ENCODE measurements at places on chromosomes 6 and 20.

DNA sequence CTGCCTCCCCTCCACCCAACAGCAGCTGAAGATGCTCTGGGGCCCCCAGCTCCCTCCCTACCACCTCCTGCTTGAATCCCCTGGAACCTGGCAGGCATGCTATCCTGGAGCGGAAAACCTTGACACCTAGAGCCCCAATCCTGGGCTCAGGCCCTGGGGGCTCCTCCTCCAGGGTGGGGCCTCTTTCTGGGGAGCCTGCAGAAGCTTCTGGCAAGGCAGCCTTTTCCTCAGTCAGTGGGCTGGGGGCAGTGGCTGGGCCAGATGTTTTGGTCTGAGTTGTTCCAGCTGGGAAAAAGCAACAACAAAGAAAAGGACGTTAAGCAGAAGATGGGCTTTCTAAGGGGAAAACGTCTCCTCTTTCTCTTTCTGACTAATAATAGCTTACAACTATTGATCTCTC, 21.1 kb downstream of the KIAA1755 start:
- no peak for DNase-seq

DNA sequence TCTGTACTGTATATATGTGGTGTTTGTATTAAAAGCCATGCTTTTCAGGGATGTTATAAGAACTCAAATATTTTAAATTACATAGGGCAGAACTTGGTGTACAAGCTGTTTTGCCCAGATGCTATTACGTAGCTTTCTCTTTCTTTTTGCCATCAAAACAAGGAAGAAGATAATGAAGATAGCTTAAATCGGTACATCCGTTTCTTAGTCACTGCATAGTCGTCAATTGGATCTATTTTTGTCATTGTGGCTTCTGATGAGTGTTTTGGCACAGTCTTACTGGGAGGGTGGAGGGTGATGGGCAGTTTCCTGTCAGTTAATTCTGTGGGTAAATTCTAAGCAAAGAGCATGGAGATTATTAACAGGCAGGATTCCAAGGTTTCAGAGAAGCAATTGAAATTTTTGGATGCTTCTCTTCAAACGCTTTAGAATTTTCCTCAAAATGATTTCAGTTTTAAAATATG, 649.1 kb upstream of the GJE1 start:
- peak; percentile 50 for DNase-seq

DNA sequence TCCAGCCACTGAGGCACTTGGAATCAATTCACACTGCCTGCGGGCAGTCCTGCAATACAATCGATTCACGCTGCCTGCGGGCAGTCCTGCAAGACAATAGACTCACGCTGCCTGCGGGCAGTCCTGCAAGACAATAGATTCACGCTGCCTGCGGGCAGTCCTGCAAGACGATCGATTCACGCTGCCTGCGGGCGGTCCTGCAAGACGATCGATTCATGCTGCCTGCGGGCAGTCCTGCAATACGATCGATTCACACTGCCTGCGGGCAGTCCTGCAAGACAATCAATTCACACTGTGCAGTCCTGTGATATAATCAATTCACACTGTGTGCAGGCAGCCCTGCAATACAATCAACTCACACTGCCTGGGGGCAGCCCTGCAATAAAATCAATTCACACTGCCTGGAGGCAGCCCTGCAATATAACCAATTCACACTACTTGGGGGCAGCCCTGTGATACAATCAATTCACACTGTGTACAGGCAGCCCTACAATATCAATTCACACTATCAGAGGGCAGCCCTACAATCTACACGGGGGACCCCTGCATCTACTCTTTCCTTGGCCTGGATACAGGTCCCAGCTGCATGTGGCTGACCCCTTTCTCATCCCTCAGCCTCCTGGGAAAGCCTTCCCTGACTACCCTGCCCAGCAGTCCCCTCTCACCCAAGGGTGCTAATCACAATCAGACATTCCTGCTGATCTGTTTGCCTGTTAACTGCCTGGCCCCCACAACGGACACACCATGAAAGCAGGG, 10.4 kb downstream of the TAF4 start:
- no peak for DNase-seq

DNA sequence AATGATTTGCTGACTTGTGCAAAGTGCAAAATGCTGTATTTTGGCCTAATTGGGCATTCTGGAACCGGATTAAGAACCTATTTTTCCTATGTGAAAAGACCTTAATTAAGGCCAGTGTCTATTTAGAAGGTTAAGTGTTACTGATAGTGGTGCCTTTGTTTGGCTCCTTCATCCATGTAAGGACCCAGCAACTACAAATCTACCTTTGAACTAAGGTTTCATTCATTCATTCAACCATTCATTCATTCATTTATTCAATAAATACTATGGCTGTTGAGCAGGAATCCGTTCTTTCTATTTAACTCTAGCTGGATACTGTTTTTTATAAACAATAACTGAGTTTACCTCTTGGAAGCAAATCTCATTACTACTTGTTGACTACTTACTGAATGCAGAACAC, 33.6 kb downstream of the MAPK14 start:
- no peak for DNase-seq

- no peak for DNase-seq
Measured at GRCh38 chr20:48171626-48172356, 386.5 kb upstream of the SULF2 start.

DNA sequence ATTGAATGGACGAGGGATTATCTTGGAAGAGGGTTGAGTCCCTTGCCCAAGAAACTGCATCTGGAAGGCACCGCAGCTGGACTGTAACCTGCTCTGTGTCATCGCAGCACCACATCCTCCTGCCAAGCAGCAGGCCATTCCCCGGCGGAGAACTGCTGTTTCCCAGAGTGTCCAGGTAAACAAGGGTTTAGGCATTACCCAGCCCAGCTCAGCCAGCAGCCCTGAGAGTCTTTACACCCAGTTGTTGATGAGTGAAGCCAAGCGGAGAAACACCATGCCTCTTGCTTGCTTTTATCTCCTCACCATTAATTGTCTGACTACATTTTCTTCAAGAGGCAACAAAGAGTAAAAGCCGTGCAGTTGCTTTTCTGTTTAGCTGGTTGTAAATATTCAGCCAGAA, 104.1 kb downstream of the CDH4 start:
- no peak for DNase-seq

DNA sequence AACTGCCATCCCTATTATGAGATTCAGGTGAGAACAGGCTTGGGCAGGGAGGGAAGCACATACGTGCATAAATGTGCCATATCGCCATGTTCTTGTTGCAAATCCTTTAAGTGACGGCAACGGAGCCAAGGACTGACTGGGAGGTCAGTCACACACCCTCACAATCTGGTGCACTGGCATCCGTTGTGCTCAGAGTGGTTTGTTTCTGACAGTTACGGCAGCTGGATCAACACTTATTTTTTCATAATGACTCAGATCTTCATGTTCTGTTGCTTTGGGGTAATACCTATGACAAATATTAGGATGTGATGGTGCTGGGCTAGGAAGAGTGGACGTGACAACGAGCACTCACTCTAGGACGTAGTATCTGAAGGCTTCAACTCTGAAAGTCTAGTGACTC, 56.2 kb upstream of the PREP start:
- no peak for DNase-seq

DNA sequence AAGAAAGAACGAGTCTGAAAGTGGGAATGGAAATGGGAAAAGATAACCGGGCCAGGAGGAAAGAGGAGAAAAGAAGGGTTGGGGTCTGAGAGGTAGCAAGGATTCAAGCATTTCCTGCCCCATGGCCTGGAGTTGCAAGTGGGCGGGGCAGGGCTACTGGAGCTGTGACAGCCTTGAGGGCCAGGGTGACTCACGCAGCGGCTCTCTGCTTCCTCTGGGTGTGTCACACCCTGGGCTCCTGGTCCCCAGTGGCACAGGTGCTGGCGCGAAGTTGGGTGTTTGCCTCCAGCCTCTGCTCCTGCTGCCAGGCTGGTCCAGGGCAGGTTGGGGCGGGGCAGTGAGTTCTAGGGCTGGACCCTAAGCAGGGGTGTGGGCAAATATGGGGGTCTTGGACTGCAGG, 3.3 kb upstream of the ULBP3 start:
- peak; percentile 11 for DNase-seq

All from stimulated activated CD4-positive, alpha-beta T cell treated with anti-CD3 and anti-CD28 coated beads, Interleukin-4, amount 100 ng/mL, for 4 hours (primary cell).